ENCODE measurements at places on chromosomes 6 and 20.
A peak's percentile ranks its signal among the peaks of the same experiment; 100 is the strongest.

DNA sequence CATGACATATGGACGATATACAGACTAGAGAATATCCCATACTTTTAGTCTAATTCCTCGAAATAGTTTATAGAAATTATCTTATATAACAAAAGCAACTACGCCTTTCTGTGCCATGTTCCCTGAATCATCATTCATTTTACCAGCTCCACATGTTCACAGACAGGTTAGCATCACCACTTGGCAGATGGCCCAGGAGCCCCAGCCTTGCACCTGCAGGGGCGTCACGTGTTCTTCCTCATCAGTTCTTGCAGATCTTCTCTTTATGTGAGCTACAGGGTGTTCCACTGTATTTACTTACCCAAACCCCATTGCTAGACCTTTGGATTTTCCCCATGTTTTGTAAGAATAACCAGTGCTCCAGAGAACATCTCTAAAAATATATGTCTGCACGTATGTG, 12.6 kb upstream of the BNIP5 start:
- DNase-seq: peak; percentile 34

- no peak for DNase-seq
Measured at GRCh38 chr6:161369339-161369738, 95.5 kb upstream of the AGPAT4 start.

DNA sequence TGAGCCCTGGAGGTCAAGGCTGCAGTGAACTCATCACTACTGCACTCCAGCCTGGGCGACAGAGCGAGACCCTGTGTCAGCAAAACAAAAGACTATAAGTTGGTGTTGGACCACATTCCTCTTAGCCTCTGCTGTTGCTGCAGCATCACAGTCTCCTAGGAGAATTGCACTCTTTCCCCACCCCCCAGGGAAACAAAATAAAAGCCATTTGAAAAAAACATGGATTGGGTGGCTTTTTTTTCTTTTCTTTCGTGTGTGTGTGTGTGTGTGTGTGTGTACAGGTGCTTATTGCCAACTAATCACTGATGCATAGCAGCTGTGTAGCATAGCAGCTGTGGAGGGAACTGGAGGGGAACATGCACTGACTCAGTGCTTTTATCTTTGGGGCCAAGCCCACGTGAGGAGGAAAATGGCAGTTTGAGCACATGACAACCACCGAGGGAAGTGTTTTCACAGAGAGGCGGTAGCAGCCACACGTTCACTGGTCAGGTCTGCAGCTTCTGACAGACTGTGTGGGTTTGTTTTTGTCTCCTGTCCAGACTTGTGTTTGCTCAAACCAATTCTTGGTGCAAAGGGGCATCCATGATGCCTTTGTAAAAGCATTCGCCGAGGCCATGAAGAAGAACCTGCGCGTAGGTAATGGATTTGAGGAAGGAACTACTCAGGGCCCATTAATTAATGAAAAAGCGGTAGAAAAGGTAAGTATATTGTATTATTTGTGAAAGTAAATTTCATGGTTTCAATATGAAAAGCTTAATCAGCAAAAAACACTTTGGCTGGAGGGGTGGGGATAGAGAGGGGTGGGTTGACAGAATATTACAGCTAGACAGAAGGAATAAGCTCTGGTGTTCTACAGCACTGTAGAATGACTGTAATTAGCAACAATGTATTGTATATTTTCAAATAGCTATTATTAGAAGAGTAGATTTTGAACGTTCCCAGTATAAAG, 27.7 kb downstream of the ALDH5A1 start:
- DNase-seq: peak; percentile 82

- no peak for DNase-seq
Measured at GRCh38 chr20:25543068-25543467, 42.3 kb downstream of the NINL start.

DNA sequence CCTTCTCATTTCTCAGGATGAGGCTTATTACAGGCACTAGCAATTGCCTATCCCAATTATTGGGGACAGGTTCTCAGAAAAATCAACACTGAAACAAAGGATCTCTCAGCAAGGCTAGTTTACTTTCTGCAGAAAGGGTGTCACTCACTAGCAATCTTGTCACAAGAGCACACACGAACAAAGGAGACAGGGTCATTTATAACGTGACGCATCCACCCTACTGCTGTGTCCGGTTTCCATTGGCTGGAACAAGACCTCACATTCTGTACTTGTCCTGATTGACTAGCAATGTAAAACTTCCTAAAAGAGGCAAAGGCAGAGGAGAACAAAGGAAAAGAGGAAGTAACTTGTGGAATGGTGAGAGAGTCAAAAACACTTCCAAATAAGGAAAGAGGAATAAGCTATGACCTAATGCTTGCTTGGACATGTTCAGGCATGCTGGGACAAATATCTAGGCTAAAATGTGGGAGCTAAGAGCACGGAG, 160.2 kb upstream of the STXBP5 start:
- DNase-seq: no peak

DNA sequence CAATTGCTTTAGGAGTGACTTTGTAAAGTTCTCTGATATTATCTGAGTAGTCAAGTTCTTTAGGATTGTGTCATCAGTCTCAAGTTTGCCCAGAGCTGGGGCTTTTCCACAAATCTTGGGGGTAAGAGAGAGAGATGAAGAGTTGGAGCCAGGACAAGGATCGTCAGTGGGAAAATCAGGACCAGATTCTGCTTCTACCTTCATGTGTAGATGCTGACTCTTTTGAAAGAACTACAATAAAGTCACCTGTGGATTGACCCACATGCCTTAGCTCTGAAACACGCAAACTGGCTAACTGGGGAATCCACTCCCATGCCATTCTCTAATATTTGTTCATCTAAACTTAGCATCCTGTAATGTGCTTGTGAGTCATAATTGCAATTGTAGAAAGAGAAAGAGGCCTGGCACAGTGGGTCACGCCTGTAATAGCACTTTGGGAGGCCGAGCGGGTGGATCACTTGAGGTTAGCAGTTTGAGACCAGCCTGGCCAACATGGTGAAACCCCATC, 15.6 kb upstream of the BICRAL start:
- no peak for DNase-seq

DNA sequence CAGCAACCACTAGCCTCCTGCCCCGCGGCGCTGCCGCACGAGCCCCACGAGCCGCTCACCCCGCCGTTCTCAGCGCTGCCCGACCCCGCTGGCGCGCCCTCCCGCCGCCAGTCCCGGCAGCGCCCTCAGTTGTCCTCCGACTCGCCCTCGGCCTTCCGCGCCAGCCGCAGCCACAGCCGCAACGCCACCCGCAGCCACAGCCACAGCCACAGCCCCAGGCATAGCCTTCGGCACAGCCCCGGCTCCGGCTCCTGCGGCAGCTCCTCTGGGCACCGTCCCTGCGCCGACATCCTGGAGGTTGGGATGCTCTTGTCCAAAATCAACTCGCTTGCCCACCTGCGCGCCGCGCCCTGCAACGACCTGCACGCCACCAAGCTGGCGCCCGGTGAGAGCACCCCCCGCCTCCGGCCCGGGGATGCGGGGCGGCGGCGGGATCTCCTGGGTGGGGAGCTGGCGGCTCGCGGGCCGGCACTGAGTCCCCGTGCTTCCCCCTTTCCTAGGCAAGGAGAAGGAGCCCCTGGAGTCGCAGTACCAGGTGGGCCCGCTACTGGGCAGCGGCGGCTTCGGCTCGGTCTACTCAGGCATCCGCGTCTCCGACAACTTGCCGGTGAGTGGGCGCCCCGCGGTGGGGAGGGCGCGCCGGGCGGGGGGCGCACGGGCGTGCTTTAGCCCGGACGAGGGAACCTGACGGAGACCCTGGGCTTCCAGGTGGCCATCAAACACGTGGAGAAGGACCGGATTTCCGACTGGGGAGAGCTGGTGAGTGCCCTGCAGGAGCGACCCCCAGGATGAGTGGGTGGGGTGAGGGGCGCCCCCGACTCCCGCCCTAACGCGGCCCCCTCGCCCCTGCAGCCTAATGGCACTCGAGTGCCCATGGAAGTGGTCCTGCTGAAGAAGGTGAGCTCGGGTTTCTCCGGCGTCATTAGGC, 585 bp downstream of the PIM1 start:
- DNase-seq: no peak

All from B cell (primary cell).